ENCODE measurements at places on chromosomes 3 and 15.
A peak's percentile ranks its signal among the peaks of the same experiment; 100 is the strongest.

- no peak for DNase-seq
Observed at GRCh38 chr3:39491014-39491413, 23.5 kb downstream of the MOBP start.

DNA sequence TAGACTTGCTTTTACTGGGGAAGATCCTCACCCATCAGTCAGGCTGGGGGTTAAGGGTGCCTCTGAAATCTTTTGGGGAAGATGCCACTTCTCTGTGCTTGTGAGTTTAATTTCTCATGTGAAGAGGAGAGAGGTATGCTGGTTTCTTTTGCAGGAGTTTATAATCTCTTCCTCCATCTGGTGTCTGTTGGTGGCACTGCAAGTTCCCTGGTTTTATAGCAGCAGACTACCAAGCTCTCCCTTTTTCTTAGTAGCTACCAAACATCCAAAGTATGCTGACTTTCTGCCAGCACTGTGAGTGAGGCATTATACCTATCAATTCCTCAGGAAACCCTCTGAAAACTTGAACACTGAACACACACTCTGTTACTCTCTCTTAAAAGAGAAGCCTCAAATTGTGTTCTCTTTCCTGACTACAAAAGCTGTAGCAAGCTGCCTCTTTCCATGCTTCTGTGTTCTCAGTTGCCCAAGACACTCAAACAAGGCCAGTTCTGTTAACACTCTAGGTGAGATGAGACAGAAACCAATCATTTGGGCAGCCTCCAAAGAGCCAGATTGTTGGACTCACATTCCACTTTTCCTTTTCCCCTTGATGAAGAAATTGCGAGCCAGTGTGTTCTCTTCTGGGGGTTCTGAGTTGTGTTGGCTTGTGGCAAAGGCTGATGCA lies 299.5 kb downstream of the GAP43 start:
- DNase-seq, result no peak

DNA sequence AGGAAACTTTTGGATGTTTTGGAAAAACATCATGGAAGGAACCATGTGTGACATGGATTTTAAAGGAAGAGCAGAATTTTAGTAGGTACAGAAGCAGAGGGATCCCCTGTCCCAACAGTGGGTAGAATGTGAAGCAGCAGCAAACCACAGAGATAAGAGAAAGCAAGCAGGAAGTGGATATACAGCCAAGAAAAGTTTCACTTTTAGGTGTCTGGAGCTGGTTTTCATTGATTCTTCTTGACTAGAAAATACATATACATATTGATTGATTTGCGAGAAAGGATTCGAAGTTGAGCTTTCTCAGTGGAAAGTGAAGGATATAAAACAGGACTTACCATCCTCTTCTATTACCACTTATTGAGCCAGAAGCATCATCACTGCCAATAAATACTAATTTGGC lies 133.5 kb downstream of the KCNMB2 start:
- no peak for DNase-seq

DNA sequence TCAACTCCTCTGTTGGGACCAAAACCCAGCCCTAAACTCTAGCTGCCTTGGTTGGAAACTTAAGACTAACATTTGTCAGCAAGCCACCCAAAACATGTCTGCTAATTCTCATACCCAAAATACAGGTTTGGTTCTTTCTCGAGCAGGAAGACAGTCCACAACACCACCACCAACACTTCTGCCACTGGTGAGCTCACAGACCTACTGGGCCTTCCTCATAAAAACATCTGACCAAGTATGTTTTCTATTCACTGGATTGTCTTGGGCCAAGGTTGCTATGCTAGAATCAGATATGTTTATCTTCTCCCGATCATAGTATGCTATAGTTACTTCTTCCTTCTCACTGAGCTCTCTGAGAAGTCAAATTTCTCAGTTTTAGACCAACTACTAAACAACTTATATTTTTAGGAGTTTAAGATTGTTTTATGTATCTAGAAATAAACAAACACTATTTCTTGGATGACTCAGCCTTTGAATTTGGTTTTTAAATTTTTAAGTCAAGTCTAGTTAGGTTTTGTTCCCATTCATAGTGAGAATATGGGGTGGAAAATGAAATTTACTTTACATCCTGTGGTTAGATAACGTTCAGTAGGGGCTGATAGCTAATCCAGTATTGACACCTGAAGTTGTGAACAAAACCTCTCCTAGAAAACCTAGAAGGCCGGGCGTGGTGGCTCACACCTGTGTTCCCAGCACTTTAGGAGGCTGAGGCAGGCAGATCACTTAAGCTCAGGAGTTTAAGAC lies 360.5 kb downstream of the RSL24D1 start:
- no peak for DNase-seq

DNA sequence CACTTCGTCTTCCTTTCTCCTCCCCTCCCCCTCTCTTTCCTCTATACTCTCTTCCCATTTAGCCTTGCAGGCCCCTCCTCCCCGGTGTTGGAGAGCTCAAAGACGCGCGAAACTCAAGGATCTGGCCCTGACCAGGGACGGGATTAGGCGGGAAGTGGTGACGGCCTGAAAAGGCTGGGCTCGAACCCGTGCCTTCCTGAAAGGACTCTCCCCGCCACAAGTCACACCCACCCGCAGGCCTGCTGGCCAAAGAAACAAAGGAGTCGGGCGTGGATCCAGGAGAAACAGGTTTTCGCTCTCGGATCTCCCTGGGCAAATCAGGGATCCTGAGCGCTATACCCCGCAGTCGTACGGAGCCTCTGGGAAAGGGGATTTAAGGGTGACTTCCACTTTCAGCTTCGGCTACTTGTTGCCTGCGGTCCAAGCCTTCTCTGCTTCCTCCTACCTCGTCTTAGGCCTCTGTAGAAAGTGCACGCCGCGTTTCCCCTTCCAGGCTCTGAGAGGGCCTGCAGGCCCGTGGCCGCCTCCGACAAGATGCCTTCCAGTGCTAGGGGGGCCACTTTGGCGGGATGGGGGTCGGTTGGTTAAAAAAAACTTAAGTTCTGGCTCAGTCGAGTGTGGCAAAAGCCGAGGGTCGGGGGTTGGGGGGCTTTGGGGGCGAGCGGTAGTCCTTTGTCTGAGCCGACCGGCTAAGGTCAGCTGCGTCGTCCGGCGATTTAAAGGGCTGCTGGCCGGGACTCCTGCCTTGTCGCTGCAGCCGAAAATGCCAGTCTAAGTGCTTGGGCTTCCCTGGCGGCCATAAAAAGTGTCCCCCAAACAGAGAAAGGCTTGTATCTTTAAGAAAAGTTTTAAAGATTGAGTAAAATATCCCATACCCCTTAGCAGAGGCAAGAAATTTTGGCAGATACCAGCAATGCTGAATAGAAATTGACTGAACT lies 8.2 kb downstream of the ZIC4 start:
- DNase-seq, result no peak

- no peak for DNase-seq
Observed at GRCh38 chr15:42707873-42708544, 28.9 kb downstream of the CDAN1 start.

DNA sequence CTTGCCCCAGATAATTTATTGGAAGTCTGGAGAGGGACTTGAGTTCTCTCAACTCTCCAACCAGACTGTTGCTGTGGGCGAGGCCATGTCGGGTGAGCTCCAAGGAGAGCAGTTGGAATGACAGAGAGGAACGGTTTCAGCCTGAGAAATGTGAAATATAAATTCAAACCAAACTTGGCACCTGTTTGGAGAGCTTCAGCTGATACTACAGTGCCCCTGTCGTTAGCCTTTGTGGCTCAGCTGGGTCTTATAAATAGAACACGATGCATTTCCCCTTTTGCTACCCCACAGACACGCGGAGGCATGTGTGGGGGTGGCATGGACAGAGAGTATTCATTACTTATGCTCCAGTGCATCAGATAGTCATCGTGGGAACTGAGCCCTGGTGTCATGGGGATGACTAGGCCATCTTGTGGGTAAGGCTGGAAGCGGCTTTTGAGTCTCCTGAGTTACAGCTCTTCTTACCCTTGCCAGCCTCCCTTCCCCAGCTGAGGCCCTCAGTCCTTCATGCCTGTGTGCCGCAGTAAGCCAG lies 15.6 kb downstream of the SMAD3 start:
- DNase-seq, result no peak

- DNase-seq, result no peak
Observed at GRCh38 chr3:170703121-170703588, 117.3 kb upstream of the SLC7A14 start.

DNA sequence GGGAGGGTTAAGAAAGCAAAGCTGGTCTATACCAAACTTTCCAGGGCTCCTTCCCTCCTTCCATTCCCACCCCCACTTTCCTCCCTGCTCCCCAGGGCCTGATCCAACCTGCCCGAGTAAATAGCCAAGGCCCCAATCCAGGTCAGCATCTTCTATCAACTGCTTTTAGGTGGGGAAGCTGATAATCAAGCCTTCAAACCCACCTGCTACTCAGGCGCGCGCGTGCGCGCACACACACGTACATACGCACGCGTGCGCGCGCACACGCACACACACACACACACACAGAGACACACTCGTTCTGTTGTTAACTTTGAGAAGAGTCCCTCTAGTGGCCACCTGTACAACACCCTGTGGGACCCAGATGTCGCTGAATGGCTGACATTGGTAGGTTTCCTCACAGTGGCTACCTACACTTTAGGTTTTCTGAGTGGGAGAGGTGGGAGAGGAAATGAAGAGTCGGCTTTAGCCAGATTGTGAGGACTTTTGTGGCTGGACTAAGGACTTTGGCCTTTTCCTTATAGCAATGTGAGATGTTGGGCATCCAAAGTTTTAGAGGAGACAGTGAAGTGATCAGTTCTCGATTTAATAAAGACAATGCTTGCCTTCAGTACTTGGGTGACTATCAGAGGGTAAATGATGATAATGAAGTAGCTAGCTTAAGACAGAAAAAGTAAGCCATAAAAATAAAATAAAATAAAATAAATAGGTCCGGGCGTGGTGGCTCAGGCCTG lies 179.9 kb upstream of the C2CD4B start:
- DNase-seq, result peak; percentile 36

GRCh38 chr3:52039846-52040245 lies 16.5 kb downstream of the DUSP7 start:
- DNase-seq, result no peak

GRCh38 chr15:82799183-82799841 lies 6.6 kb downstream of the FSD2 start:
- DNase-seq, result no peak

DNA sequence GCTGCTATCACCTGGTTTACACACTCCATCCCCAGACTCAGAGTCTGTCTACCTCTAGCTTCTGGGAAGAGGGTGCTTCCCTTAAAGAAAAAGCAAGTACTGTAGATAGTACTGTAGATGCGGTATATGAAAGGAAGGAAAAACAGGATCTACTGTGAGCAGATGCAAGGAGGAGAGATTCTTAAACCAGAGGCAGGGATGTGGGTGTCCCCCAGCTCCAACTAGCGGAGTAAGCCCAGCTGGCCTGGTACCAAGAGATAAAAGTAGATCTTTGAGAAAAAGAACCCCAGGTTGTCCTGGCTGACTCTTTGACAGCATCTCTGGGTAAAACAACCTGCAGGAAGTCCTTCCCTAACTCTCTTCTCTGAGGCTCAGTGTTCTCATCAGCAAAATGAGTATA lies 523.7 kb upstream of the PROK2 start:
- no peak for DNase-seq

- no peak for DNase-seq
Observed at GRCh38 chr3:16604887-16605602, at the start of gene DAZL. Gene DAZL, minus strand, starts transcription at chr3:16605423. Its CDS starts 218 bp downstream, at chr3:16605205.

GRCh38 chr3:188867691-188868265 lies 304.0 kb upstream of the TPRG1 start:
- no peak for DNase-seq

- peak; percentile 12 for DNase-seq
Observed at GRCh38 chr3:106457281-106458180, 588.7 kb upstream of the CBLB start.
